ENCODE measurements at places on chromosomes 11 and 22.

DNA sequence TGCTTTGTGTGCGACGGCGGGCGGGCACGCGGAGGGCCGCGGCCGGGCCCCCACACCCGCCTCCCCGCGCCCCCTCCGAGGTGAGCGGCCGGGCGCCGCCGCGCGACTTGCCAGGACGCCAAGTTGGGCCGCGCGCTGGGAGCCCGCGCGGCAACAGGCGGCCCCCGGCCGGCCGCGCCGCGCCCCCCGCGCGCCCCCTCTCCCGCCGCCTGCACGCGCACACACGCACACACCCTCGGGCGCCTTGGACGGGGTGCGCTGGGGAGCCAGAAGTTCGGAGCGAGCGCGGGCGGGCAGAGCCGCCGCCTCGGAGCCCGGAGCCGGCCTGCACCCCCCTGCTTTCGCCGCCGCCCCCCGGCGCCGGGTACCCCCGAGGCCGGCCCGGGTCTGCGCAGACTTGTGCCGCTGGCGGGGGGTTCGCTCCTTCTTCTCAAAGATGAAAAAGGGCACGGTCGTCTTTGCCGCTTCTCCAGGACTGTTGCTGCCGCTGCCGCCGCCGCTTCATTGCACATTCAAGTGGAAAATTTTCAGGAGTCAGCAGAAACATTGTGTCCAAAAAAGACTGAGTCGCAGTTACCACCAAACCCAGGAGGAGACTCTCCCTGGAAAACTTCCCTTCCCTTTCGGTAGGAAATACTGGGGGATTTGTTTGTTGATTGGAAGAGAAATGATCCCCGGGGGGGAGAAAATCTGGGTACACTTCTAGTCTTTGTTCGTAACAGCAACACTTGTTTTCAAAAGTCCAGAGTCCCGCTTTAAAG, 895 bp downstream of the TEAD1 start:
- DNase-seq, result no peak

- no peak for DNase-seq
These were observed 607 bp upstream of the ROBO4 start for GRCh38 chr11:124898263-124898680.

DNA sequence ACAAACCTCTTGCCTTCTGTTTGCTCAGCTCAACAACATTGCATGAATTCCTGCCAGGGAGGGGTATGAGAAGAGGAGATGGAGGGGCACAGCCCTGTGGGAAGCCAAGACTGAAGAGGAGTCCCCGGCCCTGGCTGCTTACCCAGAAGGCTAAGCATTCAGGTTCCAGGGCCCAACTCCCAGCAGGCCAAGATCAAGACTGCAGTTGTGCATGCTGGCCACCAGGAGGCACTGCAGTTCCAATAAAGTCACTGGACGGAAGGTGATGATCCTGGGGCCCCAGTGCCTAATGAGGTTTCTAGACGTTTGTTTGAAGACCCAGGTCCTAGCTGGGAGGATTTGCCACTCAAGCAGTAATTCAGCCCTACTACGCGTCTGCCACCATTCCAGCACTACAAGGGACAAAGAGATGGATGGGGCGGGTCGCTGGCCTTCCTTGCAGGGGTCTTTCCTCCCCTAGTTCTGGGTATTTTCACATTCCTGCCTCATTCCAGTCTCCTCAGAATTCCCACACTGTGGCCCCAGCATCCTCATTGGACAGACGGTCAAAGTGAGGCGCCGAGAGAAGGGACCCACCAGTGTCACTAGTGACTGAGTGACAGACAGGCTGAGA, 23.6 kb downstream of the ALX4 start:
- DNase-seq, result no peak

- no peak for DNase-seq
These were observed 14.9 kb upstream of the MIEF1 start for GRCh38 chr22:39486951-39487825.

DNA sequence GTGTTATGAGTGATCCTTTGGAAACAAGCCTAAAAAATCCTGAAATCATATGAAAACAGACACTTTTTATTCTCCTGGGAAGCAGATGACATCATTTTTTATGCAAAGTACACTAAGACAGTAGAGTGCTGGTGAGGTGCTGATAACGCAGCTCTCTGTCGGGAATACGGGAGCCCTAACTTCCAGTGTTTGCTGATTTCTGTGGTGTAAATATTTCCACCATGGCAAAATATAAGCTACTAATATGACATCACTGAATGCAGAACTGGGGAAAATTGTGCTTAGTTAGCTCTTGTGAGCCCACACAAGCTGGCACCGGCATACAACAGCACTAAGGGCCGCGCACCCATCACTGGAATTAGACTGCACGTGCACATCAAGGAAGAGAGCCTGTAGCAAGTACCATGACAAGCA, 82.6 kb downstream of the FAM76B start:
- no peak for DNase-seq

Data from NCI-H1436 treated with DMSO at 0.1 percent for 48 hours (cell line).